ENCODE measurements at places on chromosomes 5 and 9.

DNA sequence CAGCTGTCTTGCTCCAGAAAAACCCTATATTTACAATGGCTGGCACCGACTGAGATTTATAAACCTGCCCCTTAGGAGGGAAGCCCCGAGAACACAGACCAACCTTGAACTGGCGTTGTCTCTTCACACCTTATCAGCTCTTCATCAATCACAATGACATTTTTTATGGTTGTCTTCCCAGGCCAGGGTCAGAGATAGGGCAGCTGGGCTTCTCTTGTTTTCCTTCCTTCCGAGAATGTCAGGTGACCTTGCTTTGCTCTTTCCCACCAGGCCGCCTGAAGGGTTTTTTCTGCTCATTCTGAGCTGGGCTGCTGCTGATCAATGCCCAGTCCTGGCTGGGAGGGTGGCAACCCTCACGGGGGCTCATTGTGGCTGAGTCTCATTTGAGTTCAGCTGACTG is 619.1 kb downstream of the CCDC171 start:
- DNase-seq: no peak

GRCh38 chr5:171924493-171925122 is 81.8 kb downstream of the FBXW11 start:
- DNase-seq: no peak

DNA sequence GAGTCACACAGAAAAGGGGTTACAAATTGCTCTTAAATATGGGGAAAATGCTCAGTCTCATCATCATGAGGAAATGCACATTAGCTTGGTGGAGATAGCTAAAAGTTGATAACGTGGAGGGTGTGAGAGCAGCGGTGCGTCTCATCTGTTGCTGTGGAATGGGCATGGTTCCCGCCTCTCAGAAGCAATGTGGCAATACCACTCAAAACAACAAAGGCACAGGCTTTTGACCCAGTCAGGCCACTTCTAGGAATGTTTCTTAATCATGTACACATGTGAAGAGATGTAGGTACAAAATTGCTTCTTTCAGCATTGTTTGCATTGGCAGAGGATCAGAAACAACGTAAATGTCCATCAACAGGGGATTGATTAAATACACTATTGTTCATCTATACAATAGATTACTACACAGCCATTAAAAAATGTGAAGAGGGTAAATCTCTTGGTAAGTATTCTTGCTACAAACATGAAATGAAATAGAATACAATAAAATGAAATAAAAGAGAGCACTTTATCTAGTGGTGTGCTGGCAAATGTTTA is 212.6 kb upstream of the MSX2 start:
- DNase-seq: no peak

DNA sequence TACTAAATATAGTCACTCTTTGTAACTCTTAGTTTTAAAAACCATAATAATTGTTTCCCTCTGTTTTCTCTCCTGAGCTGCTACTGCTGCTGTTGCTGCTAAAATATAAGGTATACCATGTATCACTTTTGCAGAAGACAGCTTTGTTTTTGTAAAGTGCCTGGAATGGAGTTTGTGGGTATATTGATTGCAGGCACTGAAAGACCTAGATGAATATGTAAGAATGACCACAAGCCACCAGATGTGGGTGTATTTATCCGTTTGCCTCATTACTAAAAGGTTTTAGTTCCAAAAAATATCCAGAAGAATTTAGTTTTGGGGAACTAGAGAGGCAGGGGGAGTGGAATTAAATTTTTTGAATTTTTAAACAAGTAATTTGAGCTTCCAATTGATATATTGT is 151.1 kb upstream of the CDKN2B start:
- no peak for DNase-seq

- no peak for DNase-seq
Measured at GRCh38 chr9:72902268-72902667, 50.6 kb downstream of the ALDH1A1 start.

DNA sequence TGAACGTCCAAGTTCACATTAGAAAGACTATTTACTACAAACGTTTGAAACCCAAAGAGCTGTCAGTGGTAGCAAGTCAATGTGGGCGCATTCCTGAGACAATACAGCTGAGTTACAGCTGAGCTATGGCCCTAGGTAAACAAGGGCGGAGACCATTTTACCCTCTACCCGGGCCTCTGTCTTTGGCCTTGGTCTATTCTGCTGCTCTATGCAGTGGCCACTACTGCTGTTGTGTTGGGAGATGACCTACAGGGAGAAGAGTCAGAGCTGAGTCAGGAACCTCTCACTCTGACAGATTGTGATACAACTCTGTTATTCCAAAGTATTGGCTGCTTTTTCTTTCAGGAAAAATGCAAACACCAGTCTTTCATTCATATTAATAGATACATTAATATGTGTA is 700.6 kb downstream of the SEMA5A start:
- no peak for DNase-seq

DNA sequence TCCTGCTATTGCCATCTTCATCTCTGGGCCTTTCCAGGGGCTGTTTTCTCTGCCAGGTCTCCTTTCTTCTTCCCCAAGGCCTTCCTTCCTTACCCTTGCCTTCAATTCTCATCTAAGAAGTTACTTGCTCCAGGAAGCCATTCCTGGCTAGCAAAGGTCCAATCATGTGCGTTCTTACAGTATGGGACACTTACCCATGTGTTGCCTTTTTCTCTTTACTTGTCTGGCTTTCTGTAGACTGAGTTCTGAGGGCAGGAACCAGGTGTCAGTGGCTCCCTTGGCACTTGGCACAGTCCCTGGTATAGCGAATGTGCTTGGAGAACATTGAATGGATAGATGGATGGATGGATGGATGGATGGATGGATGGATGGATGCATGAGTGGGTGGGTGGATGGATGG is 10.2 kb downstream of the FOXI1 start:
- DNase-seq: no peak

GRCh38 chr9:116654059-116654355 is 33.1 kb upstream of the TRIM32 start:
- no peak for DNase-seq

DNA sequence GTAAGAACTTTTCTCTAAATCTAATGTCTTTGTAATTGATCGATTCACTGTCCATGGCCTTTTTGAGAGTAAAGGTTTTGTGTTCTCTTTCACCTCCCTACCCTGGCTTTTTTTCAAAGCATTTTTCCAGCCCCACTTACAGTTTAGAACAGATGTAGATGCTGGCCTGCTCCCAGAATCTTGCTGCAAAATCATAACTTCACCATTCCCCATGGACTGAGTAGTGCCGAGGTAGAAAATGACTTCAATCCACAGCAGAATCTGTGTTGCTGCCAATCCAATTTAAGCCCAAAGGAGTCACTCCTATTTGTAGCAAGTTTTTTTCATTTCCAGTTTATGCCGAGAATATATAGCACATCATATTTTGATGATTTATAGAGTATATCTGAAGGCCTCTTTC is 46.5 kb upstream of the CEMIP2 start:
- DNase-seq: no peak

GRCh38 chr5:8843771-8844170 is 702.1 kb downstream of the SEMA5A start:
- DNase-seq: no peak

GRCh38 chr9:81476813-81477490 is 212.4 kb downstream of the TLE1 start:
- DNase-seq: no peak

GRCh38 chr5:17219006-17219422 is 1.6 kb downstream of the BASP1 start:
- no peak for DNase-seq

Data from GM19239 (cell line).